Dorsolateral prefrontal cortex (tissue), 122 donors: ENCODE measurements at places on chromosomes 5 and 9.

DNA sequence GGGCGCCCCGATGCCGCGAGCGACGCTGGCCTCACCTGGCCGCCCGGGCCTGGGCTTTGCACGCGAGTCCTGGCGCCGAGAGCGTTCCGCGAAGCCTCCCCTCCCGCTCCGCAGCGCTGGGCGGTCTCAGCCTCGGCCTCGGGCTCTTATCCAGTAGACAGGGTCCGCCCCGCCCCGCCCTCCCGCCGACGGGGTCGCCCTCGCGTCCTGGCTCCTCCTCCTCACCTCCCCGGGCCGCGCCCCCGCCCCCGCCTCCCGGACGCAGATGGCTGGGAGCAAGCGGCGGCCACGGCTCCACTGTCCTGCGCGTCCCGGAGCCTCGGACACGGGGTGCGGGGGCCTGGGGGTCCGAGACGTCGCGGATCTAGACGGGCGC lies at the start of gene SLC6A3:
TSS of gene SLC6A3 (minus strand) at position 128 of the 376 bp plus-strand sequence. CDS start 2,243 bp downstream, outside the sequence.
- DNase-seq: no peak

GRCh38 chr5:172453206-172453985 lies 929 bp downstream of the SH3PXD2B start:
- DNase-seq: peak; percentile 43

- DNase-seq: no peak
These were observed 22.1 kb upstream of the MATR3 start for GRCh38 chr5:139271201-139272027.

DNA sequence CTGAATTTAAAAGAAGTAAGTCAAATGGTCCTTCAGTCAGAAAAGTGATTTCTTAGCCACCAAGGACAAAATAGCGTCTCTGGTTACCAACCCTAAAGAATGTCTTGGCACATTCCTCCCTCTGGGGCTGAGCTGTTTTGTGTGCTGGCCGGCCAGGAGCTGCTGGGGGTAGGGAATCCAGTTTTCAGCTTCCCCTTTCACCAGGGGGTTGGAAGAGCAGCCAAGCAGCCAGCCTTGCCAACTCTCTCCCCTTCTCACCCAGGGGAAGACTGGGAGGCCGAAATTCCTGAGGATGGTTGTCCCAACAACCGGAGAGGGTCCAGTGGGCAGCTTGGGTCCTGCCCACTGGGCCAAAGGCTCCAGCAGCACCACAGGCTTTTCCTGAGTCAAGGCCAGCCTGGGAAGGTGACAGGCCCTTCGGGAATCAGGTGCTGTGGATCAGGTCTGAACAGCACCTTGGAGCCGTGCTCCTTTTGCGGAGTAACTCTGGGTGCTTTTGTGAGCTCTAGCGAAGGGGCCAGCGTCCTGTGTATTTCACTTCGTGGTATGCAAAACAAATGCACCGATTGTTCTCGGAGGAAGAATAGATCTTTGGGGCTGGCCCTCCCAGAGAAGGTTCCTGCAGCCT lies 4.2 kb downstream of the WWC1 start:
- DNase-seq: no peak
